Tibial nerve (tissue), 4 donors: ENCODE measurements at places on chromosomes 3 and 15. TPM values are rescaled to one million over a fixed set of nuclear protein-coding genes. Genes with fewer than 3 reads are reported as not detected.

CCDC13 gene
- total RNA-seq = 1.7 TPM

EPHB1 gene
- total RNA-seq = 2.5 TPM

CPA3 gene
- total RNA-seq = 3.1 TPM

DNA sequence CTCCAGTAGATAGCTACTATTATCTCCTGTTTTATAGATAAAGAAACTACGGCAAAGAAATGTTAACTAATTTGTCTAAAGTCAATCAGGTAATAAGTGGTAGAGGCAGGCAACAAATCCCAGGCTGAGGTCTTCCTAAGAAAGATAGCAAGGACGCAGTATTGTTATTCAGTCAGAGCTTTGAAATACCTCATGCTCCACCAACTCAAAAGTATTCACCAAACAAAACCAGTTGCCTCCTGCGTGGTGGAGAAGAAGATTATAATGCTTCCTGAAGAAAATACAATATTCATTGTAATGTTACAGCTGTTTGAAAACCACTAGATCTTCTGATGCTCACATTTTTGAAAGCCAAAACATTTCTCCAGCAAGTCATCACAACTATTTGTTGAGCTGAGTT, 138.2 kb upstream of the CNTN4 start:
- no peak for DNase-seq

CNTN3 gene
- total RNA-seq = 2.7 TPM

- no peak for DNase-seq
These were observed 21.9 kb downstream of the PTH1R start for GRCh38 chr3:46899151-46900006.

- DNase-seq = no peak
These were observed 4.5 kb downstream of the CORO2B start for GRCh38 chr15:68583321-68583720.

SLC6A11 gene
- total RNA-seq = not detected
